ENCODE measurements at places on chromosomes 11 and 22.

- DNase-seq, result no peak
Observed at GRCh38 chr11:117686711-117687110, 110.3 kb downstream of the DSCAML1 start.

DNA sequence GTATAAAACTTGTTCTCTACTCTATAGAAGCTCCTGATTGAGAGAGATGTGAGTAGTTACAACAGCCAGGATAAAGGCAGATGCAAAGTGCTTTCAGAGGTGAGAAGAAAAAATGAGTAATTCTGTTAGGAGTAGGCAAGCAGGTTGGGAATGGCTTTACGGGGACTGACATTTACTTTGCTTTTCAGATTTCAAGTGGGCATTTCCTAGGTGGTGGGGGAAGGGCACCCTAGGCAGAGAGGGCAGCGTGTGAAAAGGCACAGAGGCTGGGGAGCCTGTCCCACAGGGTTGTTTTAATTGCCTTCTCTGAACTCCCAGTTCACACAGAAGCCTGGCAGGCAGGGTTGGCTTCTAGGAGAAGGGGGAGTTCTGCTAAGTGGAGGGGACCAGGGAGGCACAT, 106.5 kb downstream of the NAV2 start:
- no peak for DNase-seq

- no peak for DNase-seq
Observed at GRCh38 chr11:112467721-112468120, 207.1 kb upstream of the PLET1 start.

- no peak for DNase-seq
Observed at GRCh38 chr11:16026849-16027248, 329.5 kb downstream of the SOX6 start.

DNA sequence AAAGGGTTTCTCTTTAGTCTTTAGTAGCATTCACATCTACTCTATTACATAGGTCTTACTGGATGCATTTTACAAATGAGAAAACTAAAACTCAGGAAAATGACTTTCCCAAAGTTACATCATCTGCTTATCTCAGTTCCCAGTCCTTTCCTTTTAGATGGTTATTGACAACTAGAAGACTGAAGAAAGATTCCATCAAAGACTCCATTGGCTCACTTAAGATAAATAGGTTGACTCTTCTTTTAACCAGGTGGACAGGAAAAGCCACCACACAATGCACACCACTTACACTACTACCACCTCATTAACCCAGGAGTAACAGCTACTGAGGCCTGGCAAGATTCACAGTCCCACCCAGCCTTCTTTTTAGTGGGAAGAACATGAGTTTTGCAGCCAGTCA, 123.6 kb downstream of the TRIM44 start:
- DNase-seq, result no peak

- no peak for DNase-seq
Observed at GRCh38 chr11:115774756-115775155, 270.5 kb upstream of the CADM1 start.

DNA sequence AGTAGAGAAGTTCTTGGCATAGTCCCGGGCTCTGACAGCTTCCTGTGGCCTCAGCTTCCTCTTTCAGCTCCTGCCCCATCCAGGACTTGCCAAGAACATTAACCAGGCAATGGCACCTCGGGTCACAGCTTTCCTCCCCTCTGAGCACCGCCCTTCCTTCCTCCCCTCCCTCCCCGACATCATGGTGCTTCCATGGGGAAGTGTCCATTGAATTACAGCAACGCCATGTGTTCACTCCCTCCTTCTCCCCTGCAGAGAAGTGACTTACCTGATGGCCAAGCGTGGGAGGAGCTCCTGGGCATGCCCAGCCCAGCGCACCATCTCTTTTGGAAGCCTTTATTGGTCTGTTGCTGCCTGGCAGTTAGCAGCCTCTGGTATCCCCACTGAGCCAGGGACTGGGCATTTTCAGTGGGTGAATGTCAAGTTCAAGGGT, 25.8 kb upstream of the DAGLA start:
- DNase-seq, result no peak

DNA sequence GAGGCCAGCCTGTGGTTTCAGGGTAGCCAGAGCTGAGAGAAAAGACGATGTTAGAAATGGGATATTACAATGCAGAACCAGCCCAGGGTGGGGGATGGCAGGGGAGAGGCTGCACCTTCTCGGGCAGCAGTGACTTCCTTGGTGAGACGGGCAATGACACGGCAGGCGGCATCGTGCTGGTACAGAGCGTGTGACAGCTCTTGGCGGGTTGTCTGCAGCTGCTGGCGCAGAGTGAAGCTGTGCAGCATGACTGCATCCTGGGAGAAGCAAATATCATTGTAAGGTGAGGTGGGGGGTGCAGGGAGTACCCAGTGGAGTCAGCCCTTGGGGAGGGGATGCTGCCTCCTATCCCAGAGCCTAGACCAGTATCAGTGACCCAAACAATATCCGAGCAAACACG, 3.8 kb downstream of the PRPF19 start:
- DNase-seq, result no peak

Data from NCI-H1048 (cell line).